ENCODE measurements at places on chromosomes 12 and 14.

DNA sequence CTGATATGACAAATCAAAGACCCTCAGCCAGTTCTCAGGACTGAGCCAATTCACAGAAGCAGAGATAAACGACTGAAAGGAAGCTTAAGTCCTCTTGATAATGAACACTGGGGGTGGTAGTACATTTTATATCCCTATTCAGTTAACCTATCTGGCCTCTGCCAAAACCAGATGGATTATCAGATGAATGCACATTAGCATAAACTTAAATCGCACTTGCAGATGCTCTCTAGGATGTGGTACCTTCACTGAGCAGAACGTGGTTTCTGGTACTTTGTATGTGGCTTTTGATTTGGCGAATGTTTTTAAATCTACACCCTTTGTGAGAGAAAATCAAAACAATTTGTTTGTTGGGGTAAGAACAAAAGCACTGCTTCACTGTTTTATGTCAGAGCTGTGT, 21.1 kb upstream of the TAS2R14 start:
- no peak for DNase-seq

GRCh38 chr12:21337959-21338744, 3.4 kb upstream of the SLCO1A2 start:
- no peak for DNase-seq

GRCh38 chr12:69701826-69702225, 2.7 kb upstream of the BEST3 start:
- no peak for DNase-seq

DNA sequence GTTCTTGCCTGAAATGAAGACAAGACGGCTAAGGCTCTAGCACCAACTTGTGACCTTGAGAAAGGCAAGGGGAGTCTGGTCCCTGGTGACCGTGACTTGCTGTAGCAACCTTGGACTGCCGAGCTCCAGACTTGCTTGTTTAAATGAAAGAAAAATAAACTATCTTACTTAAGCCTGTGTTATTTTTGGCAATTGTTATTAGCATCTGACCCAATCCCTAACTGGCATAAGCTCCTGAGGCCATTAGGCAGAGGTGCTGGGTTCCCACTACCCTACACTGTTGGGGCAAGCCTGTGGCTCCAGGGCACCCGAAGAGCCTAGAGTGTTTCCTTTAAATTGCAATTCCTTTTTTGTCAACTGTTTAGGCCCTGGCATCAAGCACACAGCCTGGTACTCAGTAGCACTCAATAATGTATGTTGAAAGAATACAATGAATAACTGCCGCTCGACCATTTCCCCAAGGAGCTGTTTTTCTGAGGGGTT, 106.9 kb upstream of the HIF1A start:
- DNase-seq: no peak
